ENCODE measurements at places on chromosomes 11 and 22. TPM values are rescaled to one million over a fixed set of nuclear protein-coding genes. Genes with fewer than 3 reads are reported as not detected.

The OR8A1 gene
- total RNA-seq, result not detected

The RAG2 gene
- total RNA-seq, result not detected

The MEI1 gene
- total RNA-seq, result 26.1 TPM

The LMNTD2 gene
- total RNA-seq, result 1.1 TPM

The CEP164 gene
- 32.3 TPM for total RNA-seq

The GAS2 gene
- total RNA-seq, result 0.80 TPM

DNA sequence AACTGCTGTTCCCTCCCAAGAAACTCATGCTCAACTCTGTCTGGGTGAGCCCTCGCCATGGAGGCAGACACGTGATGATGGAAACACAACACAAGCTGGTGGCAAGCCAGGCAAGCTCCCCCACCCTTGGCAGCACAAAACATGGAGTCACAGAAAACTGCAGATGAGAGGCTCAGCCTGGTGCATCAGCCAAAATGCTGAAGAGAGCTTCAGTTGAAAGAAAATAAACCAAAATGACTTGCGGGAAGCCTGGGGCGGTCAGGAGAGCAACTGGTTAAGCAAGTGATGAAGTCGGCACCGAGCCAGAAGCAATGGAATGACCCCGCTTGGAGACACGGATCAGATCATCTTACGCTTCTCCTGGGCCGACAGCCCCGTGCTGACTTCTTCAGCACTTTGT lies 68.3 kb downstream of the C11orf58 start:
- H3K36me3 ChIP-seq, result no peaks in the 10 kb centered on the region
- H3K27ac ChIP-seq, result no peak overlapping the region
- no peak for DNase-seq
- no peaks in the 10 kb centered on the region for H3K27me3 ChIP-seq
- H3K4me3 ChIP-seq, result no peak overlapping the region

- H3K27ac ChIP-seq, result peak overlapping the region; percentile 82
- no peak for DNase-seq
- peaks cover 56% of the 10 kb centered on the region for H3K36me3 ChIP-seq
- peaks cover 33% of the 10 kb centered on the region for H3K4me1 ChIP-seq
- no peaks in the 10 kb centered on the region for H3K27me3 ChIP-seq
Observed at GRCh38 chr22:31279821-31280505, 12.3 kb downstream of the PIK3IP1 start.

GRCh38 chr11:118620529-118621070 lies 13.2 kb downstream of the PHLDB1 start:
- DNase-seq, result no peak
- H3K27ac ChIP-seq, result no peak overlapping the region
- peaks cover 8% of the 10 kb centered on the region for H3K4me1 ChIP-seq
- H3K27me3 ChIP-seq, result peaks cover 12% of the 10 kb centered on the region

DNA sequence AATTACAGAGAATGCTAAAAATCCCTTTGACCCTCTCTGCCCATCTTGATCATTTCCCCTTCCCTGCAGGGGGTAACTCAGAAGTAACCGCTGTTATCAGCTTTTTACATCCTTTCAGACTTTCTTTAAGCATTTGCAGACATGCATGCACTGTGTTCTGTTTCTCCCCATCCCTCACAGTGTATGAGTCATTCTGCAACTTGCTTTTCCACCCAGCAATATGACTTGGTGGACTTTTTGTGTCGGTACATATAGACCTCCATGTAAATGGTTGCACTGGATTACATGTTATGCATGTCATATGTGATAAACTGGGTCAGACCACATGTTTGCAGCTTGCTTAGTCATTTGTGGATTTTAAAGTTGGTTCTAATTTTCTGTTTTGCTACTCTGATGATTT lies 87.7 kb upstream of the NECTIN1 start:
- H3K36me3 ChIP-seq, result no peaks in the 10 kb centered on the region
- no peak overlapping the region for H3K27ac ChIP-seq
- H3K4me3 ChIP-seq, result no peak overlapping the region
- peaks cover 3% of the 10 kb centered on the region for H3K4me1 ChIP-seq

DNA sequence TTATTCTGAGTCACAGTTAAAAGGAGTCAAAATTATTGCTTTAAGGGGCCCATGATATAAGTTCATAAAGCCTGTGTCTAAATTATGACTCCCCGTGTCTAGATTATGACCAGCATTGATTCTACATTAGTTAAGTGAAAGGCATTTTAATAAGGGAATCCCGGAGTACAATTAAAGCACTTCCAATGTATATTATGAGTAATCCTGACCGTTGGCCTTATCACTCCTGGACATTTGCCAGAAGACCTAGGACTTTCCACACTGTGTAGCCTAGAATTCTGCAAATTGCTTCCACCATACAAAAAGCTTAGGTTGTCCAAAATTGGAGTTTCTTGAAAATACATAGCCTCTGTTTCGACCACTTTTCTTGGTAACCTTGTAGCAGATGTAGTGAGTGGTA lies 1292.6 kb downstream of the LRRC4C start:
- H3K27ac ChIP-seq, result no peak overlapping the region
- no peak overlapping the region for H3K4me3 ChIP-seq

- no peaks in the 10 kb centered on the region for H3K36me3 ChIP-seq
- H3K4me3 ChIP-seq, result no peak overlapping the region
- DNase-seq, result no peak
Observed at GRCh38 chr22:22799561-22799960, 88.1 kb upstream of the IGLL5 start.

DNA sequence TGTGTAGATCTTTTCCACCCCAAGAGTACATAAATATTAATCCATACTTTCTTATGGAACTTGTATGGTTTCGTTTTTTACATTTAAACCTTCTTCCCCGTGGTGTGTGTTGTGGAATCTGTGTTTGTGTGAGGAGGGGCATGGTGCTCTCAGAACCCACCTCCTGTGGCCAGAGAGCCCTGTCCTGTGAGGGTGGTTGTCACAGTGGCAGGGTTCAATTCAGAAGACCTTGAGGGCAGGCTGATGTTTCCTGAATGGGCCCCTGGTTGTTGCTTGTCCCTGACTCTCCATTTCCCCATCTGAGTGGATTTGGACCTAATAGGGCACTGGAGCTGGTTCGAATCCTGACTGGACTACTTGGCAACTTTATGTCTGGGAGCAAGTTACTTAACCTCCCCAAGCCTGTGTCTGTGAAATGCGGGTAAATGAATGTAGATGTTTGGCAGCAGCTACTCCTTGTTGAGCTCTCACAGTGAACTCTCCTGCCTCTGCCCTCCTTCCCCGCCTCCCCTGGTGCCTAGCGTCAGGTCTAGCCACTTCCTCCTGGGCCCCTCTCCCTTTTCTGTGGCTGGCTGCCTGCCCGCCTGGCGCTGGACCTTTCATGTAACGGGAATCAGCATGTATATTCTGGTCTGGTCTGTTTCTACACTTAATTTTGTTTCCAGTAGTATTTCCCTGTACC lies 7.3 kb downstream of the NEAT1 start:
- H3K4me1 ChIP-seq, result peaks cover 78% of the 10 kb centered on the region
- no peaks in the 10 kb centered on the region for H3K27me3 ChIP-seq
- peaks cover 75% of the 10 kb centered on the region for H3K36me3 ChIP-seq
- peak overlapping the region; percentile 98 for H3K4me3 ChIP-seq

- no peak for DNase-seq
- H3K4me3 ChIP-seq, result no peak overlapping the region
- H3K36me3 ChIP-seq, result no peaks in the 10 kb centered on the region
- peaks cover 2% of the 10 kb centered on the region for H3K27me3 ChIP-seq
- H3K27ac ChIP-seq, result no peak overlapping the region
- H3K4me1 ChIP-seq, result no peaks in the 10 kb centered on the region
Observed at GRCh38 chr11:102138223-102138622, 28.0 kb downstream of the YAP1 start.

- H3K4me3 ChIP-seq, result no peak overlapping the region
- H3K27me3 ChIP-seq, result peaks cover 5% of the 10 kb centered on the region
- no peaks in the 10 kb centered on the region for H3K4me1 ChIP-seq
- H3K27ac ChIP-seq, result no peak overlapping the region
Observed at GRCh38 chr11:36002796-36003195, 58.9 kb downstream of the LDLRAD3 start.

DNA sequence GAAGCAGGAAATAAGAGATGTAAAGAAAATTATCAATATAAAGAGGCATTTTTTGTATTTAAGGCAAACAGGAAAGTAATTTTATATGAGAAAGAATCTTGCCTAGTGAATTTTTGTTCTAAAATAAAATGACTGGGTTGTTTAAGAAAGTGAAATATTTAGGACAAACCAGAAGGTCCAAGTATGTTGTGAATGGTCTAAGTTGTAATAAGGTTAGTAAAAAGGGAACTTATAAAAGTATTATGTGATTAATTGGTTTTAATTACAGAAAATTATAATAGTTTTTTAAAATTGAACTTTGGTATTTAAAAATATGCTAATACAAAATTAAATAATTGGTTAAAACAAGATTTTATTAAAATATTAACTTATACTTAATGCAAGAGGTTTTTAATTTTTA lies 26.6 kb upstream of the EI24 start:
- H3K4me3 ChIP-seq, result no peak overlapping the region
- DNase-seq, result no peak
- no peaks in the 10 kb centered on the region for H3K36me3 ChIP-seq
- no peaks in the 10 kb centered on the region for H3K4me1 ChIP-seq

DNA sequence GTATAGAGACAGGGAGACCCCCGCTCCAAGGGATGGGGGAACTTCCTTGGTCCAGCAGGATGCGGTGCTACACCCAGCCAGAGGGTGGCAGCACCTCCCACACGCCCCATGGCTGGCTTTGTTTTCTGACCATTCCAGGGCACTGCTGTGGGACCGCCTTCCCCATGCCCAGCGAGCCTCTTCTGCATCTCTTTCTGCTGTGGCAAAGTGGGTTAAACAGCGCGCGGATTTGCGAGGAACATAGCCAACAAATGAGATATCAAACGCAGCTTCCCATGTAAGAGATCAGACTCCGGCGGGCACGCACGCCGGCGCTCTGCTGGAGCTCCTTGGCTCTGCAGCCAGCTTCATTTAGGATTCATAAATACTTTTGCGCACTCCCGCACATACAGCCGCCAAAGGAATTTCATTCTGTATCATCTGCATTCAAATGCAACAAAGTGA lies 485.8 kb upstream of the CADM1 start:
- DNase-seq, result no peak
- no peaks in the 10 kb centered on the region for H3K4me1 ChIP-seq
- no peak overlapping the region for H3K27ac ChIP-seq
- no peak overlapping the region for H3K4me3 ChIP-seq
- no peaks in the 10 kb centered on the region for H3K27me3 ChIP-seq
- H3K36me3 ChIP-seq, result no peaks in the 10 kb centered on the region

- H3K4me1 ChIP-seq, result peaks cover 17% of the 10 kb centered on the region
- DNase-seq, result no peak
- H3K4me3 ChIP-seq, result no peak overlapping the region
- H3K36me3 ChIP-seq, result no peaks in the 10 kb centered on the region
- H3K27ac ChIP-seq, result no peak overlapping the region
- H3K27me3 ChIP-seq, result peaks cover 6% of the 10 kb centered on the region
Observed at GRCh38 chr11:19725379-19726079, 12.9 kb downstream of the NAV2 start.

GRCh38 chr11:96062134-96062533 lies 138.2 kb upstream of the MTMR2 start:
- H3K27me3 ChIP-seq, result no peaks in the 10 kb centered on the region
- H3K27ac ChIP-seq, result peak overlapping the region; percentile 92
- DNase-seq, result no peak
- H3K4me1 ChIP-seq, result peaks cover 53% of the 10 kb centered on the region

DNA sequence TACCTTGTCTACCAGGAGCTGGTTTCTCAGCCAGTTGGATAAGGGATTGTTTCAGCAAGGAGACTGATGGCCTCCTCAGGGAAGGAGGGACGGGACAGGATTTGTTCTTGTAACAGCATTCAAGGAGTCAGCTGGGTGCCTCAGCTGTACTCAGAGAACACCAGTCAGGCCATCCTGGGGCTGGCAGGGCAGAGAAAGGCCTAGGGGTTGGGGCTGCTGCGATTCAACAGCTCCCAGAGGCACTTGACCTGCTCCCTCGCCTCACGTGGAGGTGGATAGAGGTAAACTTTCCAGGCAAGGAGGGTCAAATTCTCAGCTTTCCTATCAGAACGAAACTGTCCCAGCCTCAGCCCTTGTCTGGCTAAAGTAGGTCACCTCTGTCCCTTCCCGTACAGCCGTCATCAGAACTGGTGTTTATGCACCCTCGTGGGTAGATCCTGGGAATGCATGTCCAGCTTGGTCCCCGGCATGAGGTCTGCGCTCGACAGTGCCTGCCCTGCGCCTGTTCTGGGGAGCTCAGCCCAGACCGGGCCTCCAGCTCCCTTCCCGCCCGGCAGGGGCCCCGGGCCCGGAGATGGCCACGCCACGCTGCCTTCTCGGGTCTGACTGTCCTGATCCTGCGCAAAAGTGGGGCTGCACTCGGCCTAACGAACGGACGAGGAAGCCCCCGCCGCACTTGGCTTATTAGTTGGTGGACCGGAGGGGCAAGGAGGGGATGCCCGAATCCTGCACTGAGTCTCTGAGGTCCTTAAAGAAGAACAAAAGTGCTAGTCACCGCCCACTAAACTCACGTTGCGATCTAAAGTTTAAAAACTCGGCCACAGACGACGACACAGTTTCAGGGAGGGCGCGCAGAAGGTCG lies 762 bp upstream of the CCDC134 start:
- H3K27me3 ChIP-seq, result no peaks in the 10 kb centered on the region
- peak overlapping the region; percentile 97 for H3K27ac ChIP-seq
- H3K36me3 ChIP-seq, result peaks cover 30% of the 10 kb centered on the region
- peak overlapping the region; percentile 93 for H3K4me3 ChIP-seq
- no peak for DNase-seq

DNA sequence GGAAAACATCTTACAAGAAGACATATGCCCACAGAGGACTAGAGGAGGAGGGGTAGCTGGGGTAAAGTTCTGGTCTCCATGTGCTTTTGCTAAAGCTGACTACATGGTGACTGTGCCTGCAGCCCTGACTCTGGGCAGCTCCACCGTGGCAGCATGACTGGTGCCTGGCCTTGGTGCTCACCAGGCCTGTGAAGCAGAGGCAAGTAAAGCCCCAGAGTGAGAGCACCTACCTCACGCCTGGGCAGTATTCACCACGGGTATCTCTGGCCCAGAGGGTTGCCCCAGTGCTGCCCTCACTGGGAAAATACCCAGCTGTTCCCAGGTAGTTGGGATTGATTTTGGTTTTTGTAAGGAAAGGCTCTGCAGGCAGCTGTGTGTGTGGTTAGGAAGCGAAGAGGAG lies 78.3 kb downstream of the CTTN start:
- no peaks in the 10 kb centered on the region for H3K36me3 ChIP-seq
- no peak overlapping the region for H3K4me3 ChIP-seq
- H3K27me3 ChIP-seq, result no peaks in the 10 kb centered on the region

Measured in activated T-helper 2 cell treated with anti-CD3 and anti-CD28 coated beads, Interferon-gamma antibody, Interleukin-2, Interleukin-4, amounts not matched to agents 10 μg/mL and 5 μg/mL and 100 μg/mL, durations not matched to agents 14 hours and 24 hours and 36 hours (primary cell).